Memory B cell (primary cell): ENCODE measurements at places on chromosomes 5 and 9.

DNA sequence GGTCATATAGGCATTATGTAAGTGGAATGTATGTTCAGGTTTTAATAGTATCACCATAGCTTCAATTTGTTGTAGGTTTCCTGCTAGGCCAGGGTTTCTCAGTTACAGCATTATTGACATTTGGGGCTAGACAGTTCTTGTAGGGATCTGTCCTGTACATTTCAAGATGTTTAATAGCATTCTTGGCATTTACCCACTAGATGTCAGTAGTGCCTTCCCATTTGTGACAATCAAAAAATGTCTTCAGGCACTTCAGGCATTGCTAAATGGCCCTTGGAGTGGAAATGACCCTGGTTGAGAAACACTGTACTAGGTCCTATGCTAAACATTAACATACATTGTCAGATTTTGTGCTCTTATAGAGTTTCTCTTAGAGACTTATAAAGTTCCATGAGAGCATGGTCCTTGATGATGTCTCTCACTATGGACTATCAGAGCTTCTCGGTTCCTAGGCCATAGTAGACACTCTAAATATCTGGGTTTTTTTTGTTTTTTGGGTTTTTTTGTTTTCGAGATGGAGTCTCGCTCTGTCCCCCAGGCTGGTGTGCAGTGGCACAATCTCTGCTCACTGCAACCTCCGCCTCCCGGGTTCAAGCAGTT lies 1.4 kb downstream of the KIF20A start:
- peaks cover 8% of the 10 kb centered on the region for H3K4me1 ChIP-seq
- H3K36me3 ChIP-seq: peaks cover 4% of the 10 kb centered on the region
- H3K27ac ChIP-seq: no peak overlapping the region
- H3K27me3 ChIP-seq: no peaks in the 10 kb centered on the region

- DNase-seq: no peak
- H3K27ac ChIP-seq: no peak overlapping the region
- peak overlapping the region; percentile 63 for H3K4me3 ChIP-seq
- H3K27me3 ChIP-seq: peaks cover 30% of the 10 kb centered on the region
- peaks cover 13% of the 10 kb centered on the region for H3K4me1 ChIP-seq
Measured at GRCh38 chr9:114153761-114154599, 1.4 kb upstream of the COL27A1 start.

DNA sequence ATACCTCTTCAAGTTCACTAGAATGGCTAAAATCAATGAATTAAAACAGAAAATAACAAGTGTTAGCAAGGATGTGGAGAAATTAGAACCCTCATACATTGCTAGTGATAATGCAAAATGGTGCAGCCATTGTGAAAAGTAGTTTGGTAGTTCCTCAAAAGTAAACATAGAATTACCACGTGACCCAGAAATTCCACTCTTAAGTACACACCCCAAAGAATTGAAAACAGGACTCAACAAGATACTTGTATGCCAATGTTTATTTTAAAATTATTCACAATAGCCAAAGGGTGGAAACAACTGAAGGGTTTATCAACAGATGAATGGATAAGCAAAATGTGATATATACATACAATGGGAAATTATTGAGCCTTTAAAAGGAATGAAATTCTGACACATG lies 70.3 kb downstream of the BARX1 start:
- H3K27ac ChIP-seq: no peak overlapping the region
- H3K4me3 ChIP-seq: no peak overlapping the region
- peaks cover 6% of the 10 kb centered on the region for H3K27me3 ChIP-seq
- no peak for DNase-seq

- no peaks in the 10 kb centered on the region for H3K4me1 ChIP-seq
- no peak overlapping the region for H3K27ac ChIP-seq
- H3K4me3 ChIP-seq: no peak overlapping the region
- DNase-seq: no peak
Measured at GRCh38 chr9:14031060-14031414, 282.9 kb downstream of the NFIB start.

- H3K27me3 ChIP-seq: peaks cover 2% of the 10 kb centered on the region
- H3K27ac ChIP-seq: no peak overlapping the region
- no peak overlapping the region for H3K4me3 ChIP-seq
- no peak for DNase-seq
Measured at GRCh38 chr5:137737349-137738131, 1.7 kb upstream of the KLHL3 start.

DNA sequence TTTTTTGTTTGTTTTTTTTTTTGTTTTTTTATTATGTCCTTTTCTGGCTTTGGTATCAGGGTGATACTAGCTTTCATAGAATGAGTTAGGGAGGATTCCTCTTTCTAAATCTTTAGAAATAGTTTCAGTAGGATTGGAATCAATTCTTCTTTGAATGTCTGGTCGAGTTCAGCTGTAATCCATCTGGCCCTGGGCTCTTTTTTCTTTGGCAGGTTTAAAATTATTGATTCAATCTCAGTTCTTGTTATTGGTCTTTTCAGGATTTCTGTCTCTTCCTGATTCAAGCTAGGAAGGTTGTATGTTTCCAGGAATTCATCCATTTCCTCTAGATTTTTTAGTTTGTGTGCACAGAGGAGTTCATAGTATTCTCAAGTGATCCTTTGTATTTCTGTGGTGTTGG lies 34.9 kb downstream of the IQGAP2 start:
- DNase-seq: no peak
- H3K27ac ChIP-seq: no peak overlapping the region
- H3K4me3 ChIP-seq: no peak overlapping the region
- peaks cover 5% of the 10 kb centered on the region for H3K36me3 ChIP-seq
- no peaks in the 10 kb centered on the region for H3K27me3 ChIP-seq

- H3K27ac ChIP-seq: no peak overlapping the region
- no peaks in the 10 kb centered on the region for H3K27me3 ChIP-seq
- no peaks in the 10 kb centered on the region for H3K36me3 ChIP-seq
Measured at GRCh38 chr5:170360709-170361108, 28.5 kb downstream of the KCNMB1 start.

- H3K27ac ChIP-seq: no peak overlapping the region
- H3K4me1 ChIP-seq: no peaks in the 10 kb centered on the region
- no peak for DNase-seq
- no peaks in the 10 kb centered on the region for H3K36me3 ChIP-seq
- H3K27me3 ChIP-seq: peaks cover 2% of the 10 kb centered on the region
Measured at GRCh38 chr9:107478805-107479204, 10.8 kb downstream of the KLF4 start.

GRCh38 chr5:170117736-170118135 lies 12.0 kb downstream of the FOXI1 start:
- no peak overlapping the region for H3K4me3 ChIP-seq
- H3K27ac ChIP-seq: no peak overlapping the region
- no peaks in the 10 kb centered on the region for H3K4me1 ChIP-seq
- H3K27me3 ChIP-seq: peaks cover 10% of the 10 kb centered on the region
- H3K36me3 ChIP-seq: no peaks in the 10 kb centered on the region

GRCh38 chr5:135032695-135032998 lies 1.4 kb downstream of the PITX1 start:
- H3K27ac ChIP-seq: no peak overlapping the region
- peaks cover 28% of the 10 kb centered on the region for H3K4me1 ChIP-seq
- no peak for DNase-seq
- peak overlapping the region; percentile 39 for H3K4me3 ChIP-seq

- H3K36me3 ChIP-seq: peaks cover 17% of the 10 kb centered on the region
- no peaks in the 10 kb centered on the region for H3K4me1 ChIP-seq
- H3K27ac ChIP-seq: peak overlapping the region; percentile 35
- H3K27me3 ChIP-seq: no peaks in the 10 kb centered on the region
- no peak for DNase-seq
Measured at GRCh38 chr5:62373382-62373781, 30.3 kb downstream of the DIMT1 start.
